ENCODE measurements at places on chromosomes 3 and 15.

DNA sequence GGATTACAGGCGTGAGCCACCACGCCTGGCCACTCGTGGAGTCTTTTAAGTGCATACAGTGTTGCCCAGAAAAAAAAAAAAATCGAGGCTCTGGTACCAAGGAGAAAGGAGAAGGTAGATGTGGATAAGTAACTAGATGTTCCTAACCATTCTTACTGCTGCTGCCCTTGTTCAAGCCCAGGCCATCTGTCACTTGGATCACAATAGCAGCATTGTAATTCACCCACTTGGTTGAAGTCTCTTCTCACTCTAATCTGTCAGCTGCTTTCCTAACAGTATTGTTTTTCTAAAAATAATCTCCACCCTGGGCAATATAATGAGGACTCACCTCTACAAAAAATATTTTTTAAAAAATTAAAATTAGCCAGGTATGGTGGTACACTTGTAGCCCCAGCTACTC is 58.0 kb upstream of the CRTC3 start:
- no peak for DNase-seq

- no peak for DNase-seq
Observed at GRCh38 chr15:26095710-26096330, 232.7 kb upstream of the ATP10A start.

GRCh38 chr3:136106101-136106500 is 90.0 kb downstream of the MSL2 start:
- no peak for DNase-seq

DNA sequence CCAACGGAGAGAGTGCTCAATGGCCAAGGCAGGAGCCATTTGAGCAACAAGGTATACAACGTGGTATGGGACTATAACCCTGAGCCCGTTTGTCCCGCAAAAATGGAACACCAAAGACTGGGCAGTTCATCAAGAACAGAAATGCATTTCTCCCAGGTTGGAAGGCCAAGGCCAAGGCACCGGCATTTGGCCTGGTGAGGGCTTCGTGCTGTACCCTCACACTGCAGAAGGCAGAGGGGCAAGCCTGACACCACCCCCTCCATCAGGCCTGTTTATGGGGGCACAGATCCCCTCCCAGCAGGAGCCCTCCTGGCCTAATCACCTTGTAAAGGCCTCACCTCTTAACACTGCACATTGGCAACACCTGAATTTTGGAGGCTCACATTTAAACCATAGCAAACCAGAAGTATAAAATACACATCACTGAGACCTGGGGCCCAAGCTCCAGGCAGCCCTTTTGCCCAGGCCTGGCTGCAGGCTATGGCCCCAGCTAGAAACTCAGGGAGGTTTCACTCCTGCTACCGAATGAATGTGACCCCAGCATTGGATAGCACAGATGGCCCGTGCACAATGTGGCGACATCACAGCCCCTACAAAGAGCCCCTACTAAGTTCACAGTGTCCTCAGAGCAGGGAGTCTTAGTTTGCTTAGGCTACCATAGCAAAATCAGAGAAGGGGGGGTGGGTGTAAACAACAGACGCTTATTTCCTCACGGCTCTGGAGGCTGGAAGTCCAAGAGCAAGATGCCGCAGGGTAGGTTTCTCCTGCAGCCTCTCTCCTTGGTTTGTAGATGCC is 47.1 kb downstream of the KLF15 start:
- DNase-seq = no peak

DNA sequence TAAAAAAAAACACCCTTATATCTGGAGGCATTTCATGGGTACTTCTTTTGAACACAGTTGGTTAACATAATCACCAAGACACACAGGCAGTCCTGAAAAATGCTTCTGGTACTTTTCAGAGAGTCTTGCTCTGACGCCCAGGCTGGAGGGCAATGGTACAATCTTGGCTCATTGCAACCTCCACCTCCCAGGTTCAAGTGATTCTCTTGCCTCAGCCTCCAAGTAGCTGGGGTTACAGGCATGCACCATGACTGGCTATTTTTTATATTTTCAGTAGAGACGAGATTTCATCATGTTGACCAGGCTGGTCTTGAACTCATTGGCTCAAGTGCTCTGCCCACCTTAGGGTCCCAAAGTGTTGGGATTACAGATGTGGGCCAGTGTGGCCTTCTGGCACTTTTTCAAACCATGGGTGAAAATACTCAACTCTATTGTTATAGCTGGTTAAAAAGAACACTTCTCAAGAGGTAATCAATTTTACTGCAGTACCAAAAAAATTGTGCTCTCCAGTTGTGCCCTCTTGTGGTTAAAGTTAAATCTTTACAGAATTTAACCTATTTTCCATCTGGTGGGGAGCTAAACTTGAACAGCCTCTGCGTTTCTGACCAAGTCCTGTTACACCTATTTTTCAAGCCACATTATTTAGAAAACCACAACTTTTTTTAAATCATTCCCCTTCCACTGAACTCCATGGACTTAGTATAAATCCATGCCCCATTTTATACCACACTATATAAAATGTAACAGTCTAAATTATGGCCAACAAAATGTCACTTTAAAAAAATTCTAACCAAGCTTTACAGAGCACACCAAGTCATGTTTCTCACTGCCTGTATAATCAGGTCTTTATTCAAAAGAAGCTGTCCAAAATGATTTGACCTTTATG is 1.2 kb upstream of the SNAPC5 start:
- no peak for DNase-seq

GRCh38 chr3:181687190-181687589 is 24.5 kb upstream of the SOX2 start:
- no peak for DNase-seq

- no peak for DNase-seq
Observed at GRCh38 chr3:152885076-152885475, 50.1 kb downstream of the P2RY1 start.

GRCh38 chr3:38354588-38355330 is 8.2 kb downstream of the XYLB start:
- no peak for DNase-seq

DNA sequence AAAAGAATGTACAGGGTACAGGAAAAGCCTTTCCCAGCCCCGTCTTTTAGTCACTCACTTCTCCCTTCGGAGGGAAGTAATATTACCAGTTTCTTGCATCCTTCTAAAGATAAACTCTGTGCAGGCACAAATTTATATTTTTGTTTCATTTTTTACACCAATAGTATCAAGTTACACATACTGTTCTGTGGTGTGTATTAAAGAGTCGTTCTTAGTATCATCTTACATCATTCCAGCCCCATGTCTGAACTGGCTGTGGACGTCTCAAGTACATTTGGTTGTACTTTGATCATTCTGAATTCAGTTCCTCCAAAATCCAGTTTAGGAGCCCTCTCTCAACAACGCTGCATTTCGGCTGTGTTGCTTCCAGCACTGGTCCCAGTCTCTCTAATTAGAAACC is 68.7 kb downstream of the LMLN start:
- DNase-seq = no peak

DNA sequence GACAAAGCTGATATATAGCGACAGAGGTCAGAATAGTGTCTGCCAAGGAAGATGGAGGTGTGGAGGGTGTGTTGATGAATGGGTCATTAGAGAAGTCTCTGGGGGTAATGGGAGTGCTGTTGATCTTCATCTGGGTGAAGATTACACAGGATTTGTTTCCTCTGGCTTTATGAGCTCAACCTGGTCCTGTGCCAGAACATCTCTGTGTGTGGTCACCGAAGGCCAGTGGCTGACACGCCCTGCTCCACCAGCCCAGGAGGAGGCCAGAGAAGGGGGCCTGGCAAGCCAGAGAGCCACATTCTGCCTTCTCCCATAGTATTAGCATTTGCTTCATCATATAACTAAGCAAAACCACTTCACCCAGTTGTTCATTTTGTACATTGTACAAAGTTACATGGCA is 121.1 kb downstream of the ZNF621 start:
- no peak for DNase-seq

DNA sequence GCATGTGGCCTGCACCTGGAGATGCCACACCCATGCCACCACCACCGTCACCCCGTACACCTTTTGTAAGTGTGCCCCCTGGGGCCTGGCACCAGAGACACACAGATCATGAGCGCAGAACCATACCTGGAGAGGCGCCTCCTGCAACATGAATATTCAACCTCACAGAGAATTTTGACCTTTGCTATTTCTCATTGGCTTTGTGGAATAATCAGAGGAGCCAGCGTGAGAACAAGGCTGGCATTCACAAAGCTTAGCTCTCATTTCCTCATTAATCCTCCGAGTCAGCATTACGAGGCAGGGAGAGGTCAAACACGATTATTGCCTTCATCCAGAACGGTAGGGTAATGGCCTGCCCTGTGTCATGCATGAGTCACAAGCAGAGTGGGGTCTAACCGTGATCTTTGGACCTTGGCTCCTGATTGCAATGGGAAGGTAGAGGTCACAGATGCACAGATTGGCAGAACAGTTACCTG is 73.0 kb upstream of the POMGNT2 start:
- no peak for DNase-seq

DNA sequence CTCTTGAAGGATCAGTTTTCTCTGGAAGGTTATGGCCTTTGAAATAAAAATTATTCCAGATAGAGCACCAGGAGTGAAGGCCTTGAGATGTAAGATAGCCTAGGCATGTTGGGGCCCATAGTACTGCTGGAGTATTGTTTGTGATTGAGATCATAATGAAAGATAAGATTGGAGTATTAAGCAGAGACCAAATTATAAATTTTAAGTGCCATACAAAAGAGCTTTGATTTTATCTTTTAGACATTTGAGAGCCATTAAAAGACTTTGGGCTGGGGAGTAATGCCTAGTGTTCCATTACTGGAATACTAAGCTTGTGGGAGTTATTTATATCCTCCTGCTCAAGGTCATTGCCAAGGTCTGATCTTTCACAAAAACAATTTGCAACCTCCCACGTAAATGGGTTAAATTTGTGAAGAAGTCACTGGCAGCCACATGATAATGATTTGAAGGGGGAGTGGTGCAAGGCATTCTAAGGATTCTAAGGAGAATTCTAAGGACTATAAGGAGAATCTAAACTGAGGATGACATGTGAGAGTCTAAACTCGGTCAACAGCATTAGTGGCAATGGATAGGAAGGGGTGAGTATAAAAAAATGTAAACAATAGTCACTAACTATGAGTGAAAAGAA is 12.8 kb downstream of the ELL3 start:
- no peak for DNase-seq

GRCh38 chr15:45611305-45611704 is 23.5 kb upstream of the SQOR start:
- no peak for DNase-seq

- DNase-seq = no peak
Observed at GRCh38 chr3:40602778-40603385, 78.1 kb downstream of the ZNF621 start.

- no peak for DNase-seq
Observed at GRCh38 chr3:65252266-65252665, 564.5 kb upstream of the ADAMTS9 start.

- DNase-seq = no peak
Observed at GRCh38 chr15:83322061-83322460, 37.6 kb upstream of the BNC1 start.

- no peak for DNase-seq
Observed at GRCh38 chr3:165233501-165234195, 37.5 kb upstream of the SLITRK3 start.

GRCh38 chr3:123733341-123733740 is 148.5 kb upstream of the HACD2 start:
- DNase-seq = no peak

GRCh38 chr3:126474498-126475412 is 936 bp downstream of the ZXDC start:
- DNase-seq = peak; percentile 6

DNA sequence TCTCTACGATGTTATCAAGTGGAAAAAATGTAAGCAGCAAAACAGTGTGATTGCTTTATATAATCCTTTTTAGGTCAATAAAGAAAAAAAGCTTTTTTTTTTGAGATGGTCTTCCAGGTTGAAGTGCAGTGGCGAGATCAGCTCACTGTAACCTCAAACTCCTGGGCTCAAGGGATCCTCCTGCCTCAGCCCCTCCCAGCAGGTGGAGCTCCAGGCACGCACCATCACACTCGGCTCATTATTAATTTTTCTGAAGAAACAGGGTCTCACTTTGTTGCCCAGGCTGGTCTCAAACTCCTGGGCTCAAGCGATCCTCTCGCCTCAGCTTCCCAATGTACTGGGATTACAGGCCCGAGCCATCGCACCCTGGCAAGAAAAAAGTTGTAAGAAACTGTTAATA is 17.3 kb downstream of the RNF168 start:
- DNase-seq = no peak

GRCh38 chr3:62036726-62037125 is 336.6 kb downstream of the FEZF2 start:
- DNase-seq = no peak

GRCh38 chr3:50365842-50366220 is 6.5 kb upstream of the TMEM115 start:
- DNase-seq = no peak

DNA sequence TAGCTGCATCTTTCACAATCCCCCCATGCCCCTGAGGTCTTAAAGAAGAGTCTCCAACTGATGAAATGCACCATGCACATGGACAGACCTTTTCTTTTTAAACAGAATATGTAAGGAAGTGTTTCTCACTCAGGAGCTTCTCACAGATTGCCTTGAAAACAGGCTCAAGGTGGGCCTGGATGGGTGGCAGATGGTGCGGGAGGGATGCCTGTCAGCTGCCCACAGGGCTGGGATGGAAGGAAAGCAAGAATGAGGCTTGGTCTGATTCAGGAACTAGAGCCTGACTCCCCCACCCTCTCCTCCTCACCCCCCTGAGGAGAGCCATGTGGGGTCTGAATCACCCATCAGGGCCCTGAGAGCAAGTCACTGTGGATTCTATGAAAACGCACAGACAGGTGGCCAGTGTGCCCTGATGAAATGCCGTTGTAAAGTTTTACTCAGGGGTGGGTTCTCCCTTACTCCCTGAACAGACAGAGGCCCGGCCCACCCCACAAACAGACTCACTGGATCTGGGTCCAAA is 67.2 kb downstream of the UMPS start:
- DNase-seq = no peak

DNA sequence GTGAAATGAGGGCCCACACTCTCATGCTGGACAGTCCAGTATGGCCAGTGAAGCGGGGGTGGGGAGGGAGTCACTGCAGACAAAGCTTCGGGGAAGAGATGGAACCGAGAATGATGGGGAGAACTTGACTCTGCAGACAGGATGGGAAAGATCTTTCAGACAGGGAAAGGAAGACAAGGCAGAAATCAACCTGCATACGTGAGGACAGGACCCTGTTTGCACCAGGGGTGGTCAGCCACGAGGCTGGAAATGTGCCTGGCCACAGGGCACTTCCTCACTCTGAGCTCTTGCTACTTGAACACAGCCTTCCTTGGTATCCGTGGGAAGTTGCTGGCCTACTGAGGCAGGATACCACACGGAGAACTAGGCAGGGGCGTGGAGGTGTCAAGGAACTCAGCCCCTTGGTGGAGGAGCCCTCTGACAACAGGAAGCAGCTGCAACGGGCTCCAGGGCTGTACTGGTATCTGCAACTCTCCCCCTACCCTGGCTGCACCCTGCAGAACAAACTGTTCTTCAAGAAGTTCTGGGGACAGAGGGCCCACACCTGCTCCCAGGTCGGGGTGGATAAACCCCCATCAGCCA is 9.3 kb upstream of the SRP14 start:
- DNase-seq = no peak

- DNase-seq = no peak
Observed at GRCh38 chr15:83854950-83855707, 201.2 kb downstream of the ADAMTSL3 start.

Measured in stimulated activated CD8-positive, alpha-beta memory T cell treated with anti-CD3 and anti-CD28 coated beads, Interleukin-4, amount 100 ng/mL, for 4 hours (primary cell).